ENCODE measurements at places on chromosomes 1 and 21. TPM values are rescaled to one million over a fixed set of nuclear protein-coding genes. Genes with fewer than 3 reads are reported as not detected.
A peak's percentile ranks its signal among the peaks of the same experiment; 100 is the strongest.

DNA sequence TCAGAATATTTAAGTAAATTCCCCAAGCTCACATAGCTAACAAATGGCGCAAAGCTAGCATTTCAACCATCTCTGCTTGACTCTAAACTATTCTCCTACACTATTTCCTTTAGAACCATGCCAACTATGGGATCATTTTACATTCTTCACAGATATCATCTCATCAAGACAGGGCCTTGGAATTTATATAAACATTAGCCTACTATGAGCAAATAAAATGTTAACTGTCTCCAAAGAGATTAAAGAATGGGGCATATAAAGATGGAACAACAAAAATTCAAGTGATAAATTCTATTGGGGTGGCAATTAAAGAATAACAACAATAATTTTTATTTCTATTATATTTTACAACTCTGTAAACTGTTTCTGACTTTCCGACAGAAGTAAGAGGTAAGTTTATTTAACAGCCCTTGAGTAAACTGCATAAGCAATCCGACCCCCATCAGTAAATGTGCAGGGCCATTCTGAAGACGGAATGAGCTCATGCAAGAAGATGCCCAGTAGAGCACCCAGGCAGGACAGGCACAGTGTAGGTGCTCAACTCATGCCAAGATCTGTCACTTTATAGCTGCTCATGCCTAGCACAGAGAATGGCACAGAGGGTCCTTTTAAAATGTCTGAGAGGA lies 261.9 kb downstream of the VAV3 start:
- DNase-seq: no peak

DNA sequence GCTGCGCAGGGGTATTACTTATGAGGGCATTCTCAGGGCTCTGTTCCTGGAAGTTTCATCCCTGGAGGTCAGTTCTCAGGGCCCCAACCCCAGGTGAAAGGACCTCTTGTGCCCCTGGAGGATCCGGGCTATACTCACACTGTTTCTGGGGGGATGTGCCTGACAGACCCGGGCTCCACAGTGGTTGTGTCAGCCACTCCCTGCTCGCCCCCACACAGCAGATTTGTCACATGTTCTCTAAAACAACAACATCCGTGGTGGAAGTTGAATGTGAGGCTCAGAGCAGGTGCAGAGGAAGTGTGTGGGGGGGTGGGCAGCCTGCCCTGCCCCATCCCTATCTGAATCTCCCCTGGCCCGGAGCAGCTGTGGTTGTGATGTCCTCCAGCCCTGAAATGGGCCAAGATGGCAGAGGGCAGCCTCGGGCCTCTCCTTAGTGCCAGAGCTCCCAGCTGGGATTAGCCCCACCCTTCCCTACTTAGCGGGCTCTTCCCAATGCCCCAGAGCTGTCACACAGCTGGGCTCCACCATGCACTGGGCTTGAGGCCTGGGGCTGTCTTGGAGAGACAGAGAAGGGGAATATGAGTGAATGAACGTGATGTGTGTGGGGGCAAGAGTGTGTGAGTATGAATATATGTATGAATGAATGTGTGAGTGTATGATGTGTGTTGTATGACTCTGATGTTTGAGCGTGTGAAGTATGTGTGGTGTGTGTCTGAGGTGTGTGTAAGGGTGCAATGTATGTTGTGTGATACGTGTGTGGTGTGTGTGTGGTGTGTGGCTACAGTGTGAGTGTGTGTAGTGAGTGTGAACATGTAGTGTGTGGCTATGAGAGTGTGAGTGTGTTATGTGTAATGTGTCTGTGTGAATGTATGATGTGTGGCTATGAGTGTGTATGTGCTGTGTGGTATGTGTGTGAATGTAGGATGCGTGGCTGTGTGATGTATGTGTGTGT lies 1.5 kb upstream of the FCMR start:
- DNase-seq: peak; percentile 59

GRCh38 chr21:44539991-44540666 lies at the start of gene KRTAP10-1:
Gene KRTAP10-1, minus strand, starts transcription at chr21:44540195. Its CDS starts 45 bp downstream, at chr21:44540150.
- DNase-seq: no peak

DNA sequence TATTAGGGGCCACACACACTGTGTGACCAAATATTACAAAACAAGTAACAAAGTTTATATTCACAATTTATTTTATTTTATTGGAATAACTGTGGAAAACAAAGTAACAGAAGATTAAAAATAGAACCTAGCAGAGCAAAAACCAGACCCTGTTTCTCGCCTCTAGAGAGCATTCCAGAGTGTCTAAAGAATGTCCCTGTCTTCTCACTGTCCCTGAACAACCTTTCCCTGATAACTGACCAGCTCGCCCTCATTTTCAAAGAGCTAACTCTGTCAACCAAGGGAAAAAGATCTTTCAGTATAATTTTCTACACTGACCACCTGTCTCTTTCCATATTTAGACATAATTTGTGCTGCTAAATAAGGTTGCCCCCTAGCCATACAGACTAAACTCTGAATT lies 646.9 kb downstream of the USP25 start:
- DNase-seq: no peak

DNA sequence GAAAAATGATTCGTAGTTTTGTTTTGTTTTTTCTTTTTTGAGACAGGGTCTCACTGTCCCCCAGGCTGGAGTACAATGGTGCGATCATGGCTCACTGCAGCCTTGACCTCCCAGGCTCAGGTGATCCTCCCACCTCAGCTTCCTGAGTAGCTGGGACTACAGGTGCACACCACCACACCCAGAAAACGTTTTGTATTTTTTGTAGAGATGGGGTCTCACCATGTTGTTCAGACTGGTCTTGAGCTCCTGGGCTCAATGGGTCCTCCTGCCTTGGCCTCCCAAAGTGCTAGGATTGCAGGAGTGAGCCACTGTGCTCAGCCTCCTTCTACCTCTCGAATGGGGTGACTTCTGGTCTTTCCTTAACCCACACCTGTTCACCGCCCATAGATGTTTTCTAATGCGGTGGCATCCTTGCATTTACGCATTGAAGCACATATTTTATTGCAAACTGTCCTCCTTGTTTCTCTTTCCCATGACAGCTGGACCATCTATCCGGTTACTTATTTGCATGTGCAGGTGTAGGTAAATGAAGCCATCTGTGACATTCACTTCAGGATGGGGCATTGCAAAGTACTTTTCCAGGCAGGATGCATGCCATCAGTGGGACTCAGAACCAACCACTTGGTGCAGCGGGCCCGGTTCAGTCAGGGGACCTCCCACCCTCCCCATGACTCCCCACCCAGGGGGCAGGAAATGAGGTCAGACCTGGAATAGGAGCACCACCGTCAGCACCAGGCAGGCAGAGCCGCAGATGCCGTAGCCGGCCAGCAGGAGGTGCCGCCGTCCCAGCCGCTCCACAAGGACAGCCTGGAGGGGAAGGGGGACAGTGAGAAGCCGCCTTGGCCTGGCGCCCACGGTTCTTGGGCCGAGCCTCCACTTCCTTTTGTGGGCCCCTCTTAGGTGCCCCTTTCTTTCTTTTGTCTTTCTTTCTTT lies 16.5 kb downstream of the SLC2A7 start:
- DNase-seq: no peak

DNA sequence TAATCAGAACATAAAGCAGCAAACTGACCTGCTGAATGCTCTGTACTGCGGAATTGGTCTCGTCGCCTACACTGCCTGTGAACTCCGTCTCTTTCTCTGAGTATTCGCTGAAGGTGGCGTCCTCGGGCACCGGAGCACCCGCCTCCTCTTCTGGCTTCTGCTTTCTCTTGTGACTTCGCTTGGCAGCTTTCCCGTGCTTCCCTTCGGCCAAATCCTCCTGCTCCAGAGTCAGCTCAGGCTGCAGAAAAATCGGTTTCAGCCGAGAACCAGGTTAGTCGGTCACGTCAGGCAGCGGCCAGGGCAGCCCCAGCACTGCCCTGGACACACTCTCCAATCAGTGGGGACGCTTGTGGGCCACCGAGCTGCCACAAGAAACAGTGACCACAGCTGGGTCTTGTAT lies 35.8 kb upstream of the RIPK4 start:
- no peak for DNase-seq

DNA sequence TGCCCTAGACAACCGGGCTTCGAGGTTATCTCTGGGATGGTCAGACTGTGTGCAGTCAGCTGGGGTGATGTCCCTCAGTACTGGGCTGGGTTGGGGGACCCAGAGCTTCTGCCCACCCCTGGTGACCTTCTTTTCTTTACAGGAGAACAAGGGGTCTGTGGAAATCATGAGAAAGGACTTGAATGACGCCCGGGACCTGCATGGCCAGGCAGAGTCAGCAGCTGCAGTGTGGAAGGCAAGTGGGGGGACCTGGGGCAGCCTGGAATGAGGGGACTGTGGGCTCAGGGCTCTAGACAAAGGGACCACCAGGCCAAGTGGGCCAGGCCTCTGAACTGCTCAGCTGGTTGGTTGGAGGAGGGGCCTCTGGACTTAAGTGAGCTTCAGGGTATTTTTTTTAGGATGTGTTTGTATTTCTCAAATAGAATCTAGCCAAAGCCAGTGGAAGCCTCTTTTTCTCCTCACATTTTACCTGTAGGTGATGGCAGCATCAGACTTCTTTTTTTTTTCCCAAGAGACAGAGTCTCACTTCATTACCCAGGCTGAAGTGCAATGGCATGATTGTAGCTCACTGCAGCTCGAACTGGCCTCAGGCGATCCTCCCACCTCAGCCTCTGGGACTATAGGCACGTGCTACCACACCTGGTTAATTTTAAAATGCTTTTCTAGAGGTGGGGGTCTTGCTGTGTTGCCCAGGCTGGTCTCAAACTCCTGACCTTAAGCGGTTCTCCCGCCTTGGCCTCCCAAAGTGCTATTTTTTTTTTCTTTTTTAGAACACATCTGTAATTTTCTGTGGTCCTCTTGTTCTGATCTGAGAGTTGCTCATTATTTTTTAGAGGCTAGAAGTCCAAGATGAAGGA lies 1.9 kb downstream of the RNF187 start:
- DNase-seq: no peak

PPCS gene
- total RNA-seq: 48.0 TPM

RGS8 gene
- total RNA-seq: not detected

PLPPR5 gene
- not detected for total RNA-seq

CRB1 gene
- total RNA-seq: not detected
